T-cell (primary cell): ENCODE measurements at places on chromosomes 1 and 21. TPM values are rescaled to one million over a fixed set of nuclear protein-coding genes. Genes with fewer than 3 reads are reported as not detected.
A peak's percentile ranks its signal among the peaks of the same experiment; 100 is the strongest.

DNA sequence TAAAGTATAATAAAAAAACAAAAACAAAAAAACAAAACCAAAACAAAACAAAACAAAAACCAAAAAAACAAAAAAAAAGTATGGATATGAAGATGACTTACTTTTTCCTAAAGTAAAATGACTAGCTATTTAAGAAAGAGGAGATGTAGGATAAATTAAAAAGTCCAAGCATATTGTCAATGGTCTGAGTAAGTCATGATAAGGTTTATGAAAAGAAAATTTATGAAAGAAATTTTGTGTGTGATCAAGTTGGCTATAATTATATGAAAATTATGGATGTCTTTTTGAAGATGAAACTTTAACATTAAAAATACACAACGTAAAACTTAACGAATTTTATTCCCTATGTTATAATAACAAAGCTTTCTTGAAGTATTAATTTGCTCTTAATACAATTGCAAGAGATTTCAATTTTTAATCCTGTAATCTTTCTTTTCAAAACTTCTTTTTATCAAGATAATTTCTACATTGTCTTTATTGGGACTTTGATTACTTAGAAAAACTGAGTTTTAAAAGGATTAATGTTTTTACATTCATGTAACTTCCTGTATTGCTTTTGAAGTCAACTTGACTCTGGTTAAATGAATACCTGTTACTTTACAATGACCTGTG lies 200.9 kb upstream of the IVNS1ABP start:
- no peak overlapping the region for H3K27ac ChIP-seq
- H3K36me3 ChIP-seq, result no peaks in the 10 kb centered on the region
- no peak for DNase-seq
- no peak overlapping the region for H3K4me3 ChIP-seq
- no peaks in the 10 kb centered on the region for H3K4me1 ChIP-seq

DNA sequence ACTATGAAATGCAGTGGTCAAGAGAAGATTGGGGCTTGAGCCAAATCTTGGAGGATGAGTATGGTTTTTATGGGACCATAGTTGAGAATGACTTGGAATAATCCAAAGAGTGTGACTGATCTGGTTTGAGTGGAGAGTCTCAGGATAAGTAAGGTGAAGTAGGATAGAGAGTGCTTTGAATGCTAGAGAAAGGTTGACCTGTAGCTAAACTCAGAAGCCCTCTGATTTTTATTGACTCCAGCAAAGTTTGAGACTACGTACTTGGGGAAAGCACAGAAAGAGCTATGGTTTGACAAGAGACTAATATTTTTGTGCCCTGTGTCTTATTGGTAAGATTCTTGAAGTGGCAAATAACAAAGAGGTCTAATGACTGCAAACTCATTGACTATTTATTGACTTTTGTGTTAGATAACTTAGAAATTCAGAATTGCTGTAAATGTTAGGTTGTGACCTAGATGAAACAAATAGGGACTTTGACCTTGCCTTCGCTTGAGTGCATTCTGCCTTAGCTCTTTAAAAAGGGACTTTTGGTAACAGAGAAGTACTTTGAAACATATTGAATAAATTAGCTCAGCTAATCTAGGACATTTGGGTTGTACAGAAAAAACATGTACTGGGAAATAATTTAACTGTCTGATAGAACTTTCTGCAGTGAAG lies 35.1 kb downstream of the UAP1 start:
- H3K4me3 ChIP-seq, result no peak overlapping the region
- DNase-seq, result no peak
- peaks cover 4% of the 10 kb centered on the region for H3K36me3 ChIP-seq
- H3K4me1 ChIP-seq, result no peaks in the 10 kb centered on the region
- H3K27me3 ChIP-seq, result no peaks in the 10 kb centered on the region

DNA sequence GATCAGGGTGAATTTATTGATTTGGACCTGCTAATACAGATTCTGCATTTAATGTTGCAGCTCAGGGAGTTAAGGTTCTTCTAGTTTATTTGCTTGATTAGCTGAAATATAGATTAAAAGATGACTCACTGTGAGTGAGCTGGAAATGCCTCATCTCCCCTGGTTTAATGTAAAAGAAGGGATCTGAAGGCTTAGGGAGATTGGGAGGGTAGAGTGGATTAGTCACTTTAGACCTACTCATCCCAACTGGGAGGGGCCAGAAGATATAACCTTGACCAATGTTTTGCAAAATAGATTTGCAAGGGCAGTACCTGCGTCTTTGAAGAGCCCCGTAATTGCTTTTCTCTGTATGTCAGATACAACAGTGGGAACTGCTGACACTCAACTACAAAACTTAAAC lies 922.8 kb upstream of the ADGRL4 start:
- no peak overlapping the region for H3K27ac ChIP-seq
- DNase-seq, result no peak
- no peaks in the 10 kb centered on the region for H3K27me3 ChIP-seq
- H3K4me3 ChIP-seq, result no peak overlapping the region

DNA sequence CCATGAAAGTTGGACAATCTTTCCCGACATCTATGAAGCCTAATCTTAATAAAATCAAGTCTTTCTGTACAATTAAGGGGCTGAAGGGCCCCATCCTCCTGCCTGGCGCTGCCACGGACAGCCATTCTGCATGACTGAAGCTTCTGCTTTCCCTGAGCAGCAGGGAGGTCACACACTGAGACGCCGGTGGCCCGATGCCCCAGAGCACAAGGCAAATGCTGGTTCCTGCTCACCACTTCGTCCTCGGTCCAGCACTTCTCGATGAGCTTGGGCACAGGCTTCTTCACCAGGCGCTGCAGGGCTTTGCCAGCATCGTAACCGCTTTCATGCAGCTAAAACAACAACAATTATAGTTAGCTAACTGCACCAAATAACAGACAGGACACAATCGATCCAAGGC lies 147.8 kb downstream of the SLC45A1 start:
- H3K4me1 ChIP-seq, result peaks cover 16% of the 10 kb centered on the region
- H3K36me3 ChIP-seq, result no peaks in the 10 kb centered on the region
- H3K4me3 ChIP-seq, result no peak overlapping the region
- no peaks in the 10 kb centered on the region for H3K27me3 ChIP-seq

GRCh38 chr1:244815600-244816099 lies 19.8 kb upstream of the COX20 start:
- no peaks in the 10 kb centered on the region for H3K4me1 ChIP-seq
- no peak for DNase-seq
- H3K4me3 ChIP-seq, result peak overlapping the region; percentile 32
- no peaks in the 10 kb centered on the region for H3K36me3 ChIP-seq
- H3K27me3 ChIP-seq, result no peaks in the 10 kb centered on the region

GRCh38 chr1:184854496-184855140 lies 100.0 kb upstream of the EDEM3 start:
- H3K27me3 ChIP-seq, result no peaks in the 10 kb centered on the region
- no peak for DNase-seq
- H3K36me3 ChIP-seq, result no peaks in the 10 kb centered on the region
- no peak overlapping the region for H3K27ac ChIP-seq

GRCh38 chr1:89147678-89148658 lies 22.1 kb upstream of the GBP2 start:
- no peak for DNase-seq
- no peaks in the 10 kb centered on the region for H3K4me1 ChIP-seq
- H3K36me3 ChIP-seq, result no peaks in the 10 kb centered on the region
- no peak overlapping the region for H3K27ac ChIP-seq
- no peaks in the 10 kb centered on the region for H3K27me3 ChIP-seq
- no peak overlapping the region for H3K4me3 ChIP-seq

DNA sequence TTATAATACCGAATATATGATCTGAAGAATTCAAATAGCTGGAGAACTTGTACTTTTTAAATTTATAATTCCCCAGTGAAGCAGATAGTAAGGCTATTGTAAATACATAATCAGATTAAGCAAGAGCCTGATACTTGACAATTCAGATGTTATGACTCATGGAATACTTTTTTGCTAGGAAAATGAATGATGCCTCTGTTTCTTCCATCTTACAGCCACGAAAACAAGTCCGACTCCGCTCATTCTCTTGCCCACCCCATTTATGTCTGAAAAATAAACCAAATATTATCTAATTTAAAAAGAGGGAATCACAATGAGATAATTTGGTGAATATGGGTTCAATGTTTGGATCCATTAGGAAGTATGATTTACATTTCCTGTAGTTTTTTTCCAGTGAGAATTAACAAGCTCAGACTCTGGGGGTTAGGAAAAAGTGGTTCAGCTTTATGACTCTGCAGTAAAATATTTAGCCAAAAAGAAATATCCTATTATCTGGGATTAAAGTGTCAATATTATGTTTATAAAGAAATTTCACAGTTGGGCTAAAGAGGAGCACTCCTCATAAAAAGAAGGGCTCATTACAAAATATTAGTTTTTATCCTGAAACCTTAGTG lies 50.4 kb upstream of the DAB1 start:
- no peak for DNase-seq
- no peak overlapping the region for H3K4me3 ChIP-seq
- no peaks in the 10 kb centered on the region for H3K4me1 ChIP-seq
- no peaks in the 10 kb centered on the region for H3K27me3 ChIP-seq
- no peaks in the 10 kb centered on the region for H3K36me3 ChIP-seq

DNA sequence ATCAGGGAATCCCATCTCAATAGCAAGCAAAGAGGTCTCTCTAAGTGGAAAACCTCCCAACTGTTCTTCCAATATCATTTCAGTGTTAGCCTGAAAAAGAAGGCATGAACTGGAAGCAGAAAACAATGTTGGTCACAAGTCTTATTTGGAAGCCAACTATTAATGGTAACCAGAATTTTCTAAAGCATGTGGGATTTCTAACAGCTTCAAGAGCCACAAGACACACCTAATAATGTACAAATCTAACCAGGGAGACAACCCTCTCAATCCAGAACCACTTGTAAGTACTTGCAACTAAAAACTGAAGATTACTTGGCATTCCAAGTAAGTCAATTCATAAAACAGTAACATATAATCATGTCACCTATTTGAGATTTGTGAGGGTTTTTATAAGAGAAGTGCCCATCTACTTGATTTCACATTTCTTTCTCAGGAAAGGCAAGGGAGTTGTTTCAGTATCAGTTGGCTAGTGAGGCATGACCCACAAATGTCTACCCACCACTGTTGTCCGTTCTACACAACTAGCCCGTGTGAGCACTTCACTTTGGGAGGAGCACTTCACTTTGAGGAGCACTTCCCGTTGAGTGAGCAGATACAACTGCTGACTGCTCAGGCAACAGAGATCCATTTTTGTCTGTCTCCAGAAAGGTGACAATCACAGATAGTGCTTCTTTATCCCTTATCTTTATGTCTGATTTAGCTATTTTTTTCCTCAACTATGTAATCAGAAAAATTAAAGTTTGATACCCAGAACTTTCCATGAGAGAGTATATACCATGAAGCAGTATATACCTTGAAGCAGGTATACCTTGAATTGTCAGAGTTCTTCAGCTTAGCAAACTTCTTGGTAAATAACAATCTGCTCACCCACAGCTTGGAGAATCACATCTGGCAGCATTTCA lies 11.1 kb downstream of the STX6 start:
- H3K4me3 ChIP-seq, result no peak overlapping the region
- H3K36me3 ChIP-seq, result no peaks in the 10 kb centered on the region
- peaks cover 17% of the 10 kb centered on the region for H3K4me1 ChIP-seq
- H3K27me3 ChIP-seq, result no peaks in the 10 kb centered on the region

- no peak for DNase-seq
- no peak overlapping the region for H3K4me3 ChIP-seq
- H3K36me3 ChIP-seq, result no peaks in the 10 kb centered on the region
- no peak overlapping the region for H3K27ac ChIP-seq
- no peaks in the 10 kb centered on the region for H3K27me3 ChIP-seq
- no peaks in the 10 kb centered on the region for H3K4me1 ChIP-seq
These were observed 86.2 kb downstream of the DAB1 start for GRCh38 chr1:57337623-57338022.

Gene TMEM269
- 0.20 TPM for total RNA-seq

Gene DOCK7
- 9.1 TPM for total RNA-seq

Gene RGS8
- total RNA-seq, result not detected

Gene MRPS14
- total RNA-seq, result 28.8 TPM

Gene CGN
- total RNA-seq, result 0.58 TPM
